Activated CD4-positive, alpha-beta T cell treated with anti-CD3 and anti-CD28 coated beads for 1 hour (primary cell): ENCODE measurements at places on chromosomes 1 and 21.
A peak's percentile ranks its signal among the peaks of the same experiment; 100 is the strongest.

GRCh38 chr21:42997053-42997452 lies 22.7 kb downstream of the PKNOX1 start:
- no peak for DNase-seq

- peak; percentile 79 for DNase-seq
These were observed 691 bp downstream of the SFPQ start for GRCh38 chr1:35192056-35192852.

GRCh38 chr1:64478594-64479470 lies 8.9 kb downstream of the CACHD1 start:
- no peak for DNase-seq

- DNase-seq, result no peak
These were observed 976 bp downstream of the SSBP3 start for GRCh38 chr1:54404939-54405897.

GRCh38 chr1:181079382-181079781 lies 9.1 kb upstream of the IER5 start:
- DNase-seq, result no peak

DNA sequence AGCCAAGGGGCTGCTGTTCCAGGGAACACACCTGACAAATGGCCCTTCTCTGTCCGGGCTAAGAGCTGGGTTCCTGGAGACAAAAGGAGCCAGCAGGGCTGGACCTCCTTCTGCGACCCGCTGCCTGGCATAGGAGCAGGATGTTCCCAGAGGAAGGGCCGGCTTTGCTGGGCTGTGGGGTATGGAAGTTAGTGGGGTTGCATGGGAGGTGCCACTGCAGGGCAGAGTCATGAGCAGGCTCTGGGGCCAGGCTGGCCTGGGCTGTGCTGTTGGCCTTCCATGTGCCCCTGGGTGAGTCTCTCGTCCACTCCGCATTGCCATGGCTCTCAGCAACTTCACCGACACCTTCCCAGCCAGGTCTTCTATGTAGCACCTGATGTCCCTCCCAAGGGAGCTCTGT lies 507.6 kb downstream of the PTPRU start:
- DNase-seq, result no peak

DNA sequence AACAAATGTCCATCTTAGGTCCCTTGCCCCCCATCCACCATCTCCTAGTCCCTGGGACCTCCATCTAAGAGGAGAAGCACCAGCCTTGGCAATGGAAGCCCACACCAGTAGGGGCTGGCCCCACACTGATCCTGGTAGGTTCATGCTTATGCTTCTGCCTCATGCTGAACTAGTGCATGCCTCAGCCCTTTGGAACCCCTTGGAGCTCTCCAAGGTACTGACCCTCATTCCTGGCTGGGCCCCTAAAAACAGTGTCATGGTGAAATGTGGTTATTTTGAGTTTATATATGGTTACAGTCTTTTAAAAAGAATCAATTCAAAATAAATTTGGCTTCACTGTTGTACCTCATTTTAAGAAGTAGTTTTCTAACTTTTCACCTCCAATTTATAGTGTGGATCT lies 108.3 kb downstream of the HIVEP3 start:
- DNase-seq, result no peak

DNA sequence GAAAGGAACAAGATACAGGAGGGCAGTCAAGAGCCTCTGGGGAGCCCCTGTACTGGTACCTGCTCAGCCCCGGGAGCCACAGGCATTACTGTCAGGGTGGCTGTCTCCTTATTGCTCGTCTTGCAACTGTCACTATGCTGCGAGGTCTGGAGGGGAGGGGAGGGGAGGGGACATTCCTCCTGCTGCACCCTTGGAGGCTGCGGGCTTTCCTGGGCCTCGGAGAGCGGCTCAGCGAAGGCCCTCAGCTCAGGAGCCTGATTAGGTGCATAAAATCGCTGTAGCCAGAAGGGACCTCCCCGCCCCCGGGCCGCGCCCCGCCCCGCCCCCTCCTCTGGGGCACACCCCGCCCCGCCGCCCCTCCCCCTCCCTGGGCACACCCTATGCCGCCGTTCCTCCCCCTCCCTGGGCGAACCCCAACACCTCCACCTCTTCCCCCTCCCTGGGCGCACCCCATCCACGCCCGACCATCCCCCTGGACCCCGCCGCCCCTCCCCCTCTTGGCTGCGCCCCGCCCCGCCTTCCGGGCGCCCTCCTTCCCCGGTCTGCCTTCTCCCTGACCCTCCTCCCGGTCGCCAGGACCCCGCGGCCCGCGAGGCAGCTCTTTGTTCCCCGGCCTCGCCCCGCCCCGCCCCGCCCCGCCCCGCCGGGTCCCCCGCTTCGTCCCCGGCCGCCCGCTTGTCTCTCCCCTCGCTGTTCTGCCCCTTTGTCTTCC lies 35.5 kb downstream of the CACHD1 start:
- peak; percentile 13 for DNase-seq

DNA sequence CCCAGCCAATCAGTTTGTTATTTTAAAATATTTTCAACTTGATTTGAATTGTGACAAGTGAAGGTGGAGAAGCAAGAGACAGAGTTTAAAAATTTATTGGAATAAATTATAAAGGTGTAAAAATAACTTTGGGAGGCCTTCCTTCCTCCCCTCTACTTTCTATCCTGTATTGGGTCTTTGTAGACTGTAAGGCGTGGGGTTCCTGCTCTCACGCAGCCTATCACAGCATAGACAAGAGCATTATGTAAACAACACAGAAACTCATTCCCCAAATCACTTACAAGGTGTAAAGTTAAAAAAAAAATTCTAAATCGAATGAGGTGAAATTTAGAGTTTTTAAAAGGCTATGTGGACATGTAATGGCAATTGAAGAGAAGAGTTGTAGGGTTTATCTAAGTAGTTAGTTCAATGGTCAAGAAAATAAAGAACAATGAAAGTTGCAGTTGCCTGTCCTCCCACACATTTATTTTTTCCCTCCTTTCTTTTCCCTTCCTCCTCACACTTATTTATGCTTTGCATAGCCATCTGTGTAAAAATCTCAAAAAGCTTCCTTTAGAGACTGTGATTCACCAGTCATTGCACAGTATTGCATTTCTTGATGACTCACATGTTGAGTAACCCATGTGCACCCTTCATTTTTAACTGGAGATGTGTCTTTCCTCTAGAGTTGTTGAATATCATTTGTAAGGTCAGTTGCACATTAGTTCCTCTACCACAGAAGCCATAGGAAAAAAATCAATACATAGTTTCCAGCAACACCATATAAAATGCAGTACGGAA lies 242.2 kb downstream of the PTPRC start:
- no peak for DNase-seq

- no peak for DNase-seq
These were observed 6.5 kb upstream of the FGGY start for GRCh38 chr1:59290193-59290949.

DNA sequence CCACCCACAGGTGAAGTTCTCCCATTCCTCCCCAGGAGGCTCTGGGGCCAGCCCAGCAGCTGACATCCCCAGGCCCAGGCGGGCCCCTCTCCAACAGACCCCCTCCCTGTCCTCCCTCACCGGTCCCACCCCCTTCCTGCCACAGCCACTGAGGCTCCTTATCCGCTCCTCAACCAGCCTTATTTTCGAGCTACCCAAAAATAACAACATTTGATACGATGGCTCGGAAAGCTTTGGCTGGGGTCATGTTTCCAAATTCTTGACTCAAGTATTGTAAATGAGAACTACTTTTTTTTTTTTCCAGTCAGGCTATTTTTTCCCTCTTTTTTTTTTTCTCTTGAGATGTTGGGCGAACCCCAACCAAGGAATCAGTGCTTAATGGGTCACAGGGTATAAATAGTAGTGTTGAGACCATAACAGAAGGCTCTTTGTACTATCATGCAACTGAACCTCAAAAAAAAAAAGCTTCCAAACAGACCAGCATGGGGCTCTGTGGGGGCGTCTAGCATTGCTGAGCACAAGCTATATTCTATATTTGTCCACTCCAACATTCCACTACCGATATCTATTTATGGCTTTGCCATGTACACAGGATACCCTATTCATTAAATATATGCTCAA lies 27.2 kb downstream of the IRF2BP2 start:
- DNase-seq, result no peak

- DNase-seq, result no peak
These were observed 101.7 kb downstream of the NR5A2 start for GRCh38 chr1:200128944-200129879.

DNA sequence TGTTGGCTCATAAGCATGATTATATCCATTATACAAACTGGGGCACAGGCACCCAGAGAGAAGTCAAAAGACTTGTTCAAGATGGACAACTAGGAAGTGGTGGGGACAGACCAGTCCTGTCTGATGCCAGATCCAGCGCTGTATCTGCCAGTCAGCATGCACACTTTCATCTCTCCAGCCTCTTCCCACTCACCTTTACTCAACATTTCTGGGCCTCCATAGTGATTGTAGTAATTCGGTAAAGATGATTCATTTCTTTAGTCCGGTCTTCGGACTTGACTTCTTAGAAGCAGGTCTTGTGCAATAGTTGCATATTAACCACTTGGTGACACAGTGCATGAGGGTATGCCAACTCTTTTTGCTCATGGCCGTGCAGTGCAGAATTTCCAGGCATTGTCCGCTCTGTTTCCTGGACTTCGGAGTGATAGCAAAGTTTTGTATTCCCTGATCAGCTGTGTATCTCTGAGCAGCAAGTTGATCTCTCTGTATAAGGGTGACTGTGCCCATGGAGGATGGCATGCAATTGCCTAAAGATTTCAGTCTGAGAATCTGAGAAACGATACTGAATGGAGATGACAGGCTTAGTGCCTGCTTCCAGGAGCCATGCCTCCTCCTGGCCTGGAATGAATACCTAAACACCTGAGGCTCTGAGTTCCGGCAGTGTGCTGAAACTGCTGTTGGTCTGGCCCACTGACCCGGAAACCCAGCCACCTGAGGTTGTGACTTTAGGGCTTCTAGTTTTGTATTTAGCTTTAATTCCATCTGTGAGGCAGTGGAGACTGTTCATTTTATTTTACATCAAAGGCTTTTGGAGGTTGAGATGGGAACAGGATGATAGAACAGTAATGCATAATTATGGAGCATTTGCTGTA lies 39.0 kb downstream of the GALNT2 start:
- no peak for DNase-seq

GRCh38 chr1:59738591-59739015 lies 76.1 kb upstream of the HOOK1 start:
- no peak for DNase-seq

GRCh38 chr1:23555986-23556634 lies 3.2 kb downstream of the ID3 start:
- no peak for DNase-seq

DNA sequence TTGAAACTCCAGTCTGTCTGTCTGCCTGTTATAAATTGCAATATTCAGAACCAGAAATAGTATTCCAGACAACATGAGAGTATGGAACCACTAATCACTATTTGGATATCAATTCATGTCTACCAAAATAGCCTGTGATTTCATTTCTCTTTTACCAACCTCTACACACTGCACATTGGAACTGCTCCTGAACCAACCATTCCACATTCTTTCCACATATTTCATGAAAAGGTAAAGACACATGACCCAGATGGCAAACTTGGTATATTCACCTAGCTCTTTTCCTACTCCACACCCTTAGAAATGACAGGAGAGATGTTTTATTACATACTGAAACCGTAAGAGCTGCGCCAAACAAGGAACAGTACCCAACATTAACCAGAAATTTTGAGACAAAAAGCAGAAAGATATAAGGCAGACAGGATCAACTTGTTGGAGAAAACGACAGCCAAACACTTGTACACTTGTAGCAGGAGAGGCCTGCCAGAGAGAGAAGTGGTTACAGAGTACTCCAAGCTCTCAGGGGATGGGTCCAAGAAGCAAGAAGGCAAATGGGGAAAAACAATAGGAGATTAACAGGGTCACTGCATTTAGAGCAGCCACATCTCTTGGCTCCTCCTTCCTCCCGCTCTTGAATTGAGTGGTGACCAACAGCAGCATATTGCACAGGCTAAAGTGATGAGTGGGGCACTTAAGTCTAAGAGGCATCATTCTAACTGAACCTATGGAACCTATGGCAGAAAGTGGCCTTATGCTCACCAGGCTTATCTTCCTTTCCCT lies 148.7 kb downstream of the SETD4 start:
- no peak for DNase-seq

DNA sequence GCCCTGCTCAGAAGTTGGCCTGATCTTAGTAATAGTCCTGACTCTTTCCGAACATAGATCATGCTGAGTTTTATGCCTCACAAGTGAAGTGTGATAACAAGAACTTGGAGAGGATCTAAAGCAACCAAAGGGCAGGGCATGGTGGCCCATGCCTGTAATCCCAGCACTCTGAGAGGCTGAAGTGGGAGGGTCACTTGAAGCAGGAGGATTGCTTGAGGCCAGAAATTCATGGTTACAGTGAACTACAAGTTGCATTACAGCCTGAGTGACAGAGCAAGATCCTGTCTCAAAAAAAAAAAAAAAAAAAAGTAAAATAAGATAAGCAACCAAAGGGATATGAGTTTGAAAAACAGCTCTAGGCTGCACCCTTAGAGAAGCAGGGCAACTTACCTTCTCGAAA lies 18.5 kb upstream of the BCL9 start:
- no peak for DNase-seq

GRCh38 chr1:3065396-3065795 lies 3.6 kb upstream of the PRDM16 start:
- DNase-seq, result no peak

- DNase-seq, result no peak
These were observed 29.9 kb downstream of the DHCR24 start for GRCh38 chr1:54857141-54857540.

- no peak for DNase-seq
These were observed 60.4 kb downstream of the LAMC2 start for GRCh38 chr1:183246436-183246835.

DNA sequence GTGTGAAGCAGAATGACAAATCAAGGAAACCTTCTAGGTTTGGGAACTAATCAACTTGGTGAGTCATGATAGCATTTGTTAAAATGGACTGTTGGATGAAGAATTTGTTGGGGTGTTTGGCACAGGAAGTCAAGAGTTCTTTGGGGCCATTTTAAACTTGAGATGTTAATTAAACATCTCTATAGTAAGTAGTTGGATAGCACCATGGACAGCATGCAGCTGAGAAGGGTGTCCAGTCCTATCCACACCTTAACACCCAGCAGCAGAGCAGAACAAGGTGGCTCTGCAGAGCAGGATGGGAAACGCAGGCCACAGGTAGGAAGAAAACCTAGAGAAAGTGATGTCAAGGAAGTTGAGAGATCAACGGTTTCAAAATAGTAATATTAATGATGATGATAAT lies 52.5 kb downstream of the TNR start:
- DNase-seq, result no peak

GRCh38 chr1:225977937-225978748 lies 21.0 kb downstream of the SDE2 start:
- DNase-seq, result no peak

- DNase-seq, result no peak
These were observed 259.3 kb downstream of the HLX start for GRCh38 chr1:221138516-221138915.

- no peak for DNase-seq
These were observed 48.4 kb upstream of the NBPF3 start for GRCh38 chr1:21391497-21391896.

DNA sequence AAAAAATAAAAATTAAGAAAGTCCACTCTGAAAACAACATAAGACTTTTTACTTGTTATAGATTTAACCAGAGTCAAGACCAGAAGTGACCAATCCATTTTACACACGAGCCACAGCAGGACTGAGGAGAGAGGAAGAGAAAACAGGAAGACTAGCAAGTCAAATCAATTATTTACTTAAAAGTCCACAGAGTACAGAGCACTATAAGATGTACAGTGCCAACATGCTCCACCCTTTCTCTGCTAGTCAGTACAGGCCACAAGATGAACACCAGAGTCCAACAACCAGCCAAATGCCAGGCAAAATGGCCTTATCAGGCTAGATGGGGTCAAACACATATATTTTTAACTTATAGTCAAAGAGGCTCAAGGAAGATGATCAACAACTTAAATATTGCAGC lies 19.5 kb downstream of the LUZP1 start:
- DNase-seq, result no peak

- no peak for DNase-seq
These were observed 46.4 kb upstream of the DPT start for GRCh38 chr1:168775366-168775765.
